ENCODE measurements at places on chromosomes 5 and 9.

GRCh38 chr5:145362266-145362665 lies 472.9 kb downstream of the PRELID2 start:
- no peak for DNase-seq

DNA sequence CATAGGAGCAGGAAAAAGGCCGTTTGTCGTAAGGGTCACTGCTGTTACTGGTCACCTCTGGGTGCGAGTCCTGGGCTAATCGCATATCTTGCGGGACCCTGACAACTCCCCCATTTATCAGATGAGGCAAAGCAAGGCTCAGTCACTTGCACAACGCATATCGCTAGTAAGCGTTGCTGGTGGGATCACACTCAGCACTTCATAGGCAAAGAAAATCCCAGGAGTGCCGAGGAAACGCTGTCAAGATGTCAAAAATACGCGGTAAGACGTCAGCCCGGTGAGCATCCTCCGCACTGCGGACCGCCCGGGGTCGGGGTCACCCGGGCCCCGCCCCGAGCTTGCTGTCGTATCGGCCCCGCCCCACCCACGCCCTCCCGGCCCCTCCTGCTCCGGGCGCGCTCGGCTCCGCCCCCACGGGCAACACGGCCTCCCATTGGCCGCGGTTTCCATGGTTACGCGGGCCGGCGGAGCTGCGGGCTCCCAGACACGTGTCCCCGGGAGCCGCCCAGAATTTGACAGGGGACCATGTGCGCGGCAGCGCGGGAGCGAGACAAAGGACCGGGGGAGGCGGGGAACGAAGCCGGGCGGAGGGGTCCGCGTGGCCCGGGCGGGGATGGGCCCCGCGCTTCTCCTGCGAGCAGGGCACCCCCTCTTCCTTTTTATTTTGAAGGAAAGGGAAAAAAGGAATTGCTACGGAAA lies 80.2 kb upstream of the IER5L start:
- DNase-seq, result peak; percentile 71

DNA sequence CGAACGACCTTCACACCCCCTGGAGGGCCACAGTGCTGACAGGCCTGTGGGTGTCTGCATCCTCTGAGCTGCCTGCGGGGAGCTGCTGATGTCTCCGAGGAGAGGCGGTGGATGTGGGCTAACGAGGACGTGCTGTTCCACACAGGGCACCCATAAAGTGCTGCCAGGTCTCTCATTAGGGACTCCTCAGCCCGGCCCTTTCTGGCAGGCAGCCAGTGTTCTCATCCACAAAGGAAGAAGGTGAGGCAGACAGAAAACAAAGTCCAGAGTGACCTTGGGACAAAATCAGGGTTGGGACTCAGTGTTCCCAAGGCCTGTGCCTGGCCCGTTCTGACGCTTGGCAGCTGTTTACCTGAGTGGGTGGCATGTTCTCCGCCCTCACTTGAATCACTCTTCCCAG lies 29.3 kb downstream of the CARTPT start:
- no peak for DNase-seq

DNA sequence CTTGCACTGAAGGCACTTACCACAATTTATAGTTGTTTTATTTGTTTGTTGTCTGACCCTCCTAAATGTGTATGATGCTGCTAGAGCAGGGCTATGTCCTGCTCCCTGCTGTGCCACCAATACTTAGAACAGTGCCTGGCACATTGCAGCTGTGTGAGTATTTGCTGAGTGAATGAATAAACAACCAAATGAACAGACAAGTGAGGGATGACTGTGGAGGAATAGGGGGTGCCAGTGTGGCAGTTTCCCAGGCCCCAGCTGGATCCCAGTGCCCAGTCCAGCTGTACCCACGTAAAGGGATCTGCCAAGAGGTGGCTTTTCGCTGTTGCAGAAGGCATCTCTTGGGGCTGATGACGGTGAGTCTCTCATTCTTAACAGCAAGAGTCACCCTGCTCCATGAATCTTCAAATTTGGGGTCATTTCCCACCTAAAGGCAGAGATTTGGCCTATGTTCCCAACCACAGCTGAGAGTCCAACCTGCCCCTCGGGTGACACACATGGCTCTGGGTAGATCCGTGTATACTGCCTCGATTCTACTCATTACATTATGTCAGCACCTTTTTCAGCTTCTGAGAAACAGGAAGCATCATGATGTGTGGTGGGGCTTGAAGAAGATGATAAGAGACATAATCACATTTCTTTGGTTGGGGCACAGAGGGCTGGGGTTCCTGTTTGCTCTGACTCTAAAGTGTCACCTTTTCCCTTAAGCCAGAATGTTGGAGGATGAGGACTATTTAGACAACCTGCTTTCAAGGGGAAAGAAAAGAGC lies 14.3 kb downstream of the IL5 start:
- DNase-seq, result no peak

GRCh38 chr9:22136461-22137096 lies 127.5 kb upstream of the CDKN2B start:
- no peak for DNase-seq

GRCh38 chr5:58794875-58795274 lies 212.0 kb downstream of the RAB3C start:
- no peak for DNase-seq

GRCh38 chr9:124456341-124457078 lies 6.3 kb downstream of the ADGRD2 start:
- DNase-seq, result no peak

GRCh38 chr9:136787690-136788400 lies 3.3 kb upstream of the TMEM141 start:
- no peak for DNase-seq

DNA sequence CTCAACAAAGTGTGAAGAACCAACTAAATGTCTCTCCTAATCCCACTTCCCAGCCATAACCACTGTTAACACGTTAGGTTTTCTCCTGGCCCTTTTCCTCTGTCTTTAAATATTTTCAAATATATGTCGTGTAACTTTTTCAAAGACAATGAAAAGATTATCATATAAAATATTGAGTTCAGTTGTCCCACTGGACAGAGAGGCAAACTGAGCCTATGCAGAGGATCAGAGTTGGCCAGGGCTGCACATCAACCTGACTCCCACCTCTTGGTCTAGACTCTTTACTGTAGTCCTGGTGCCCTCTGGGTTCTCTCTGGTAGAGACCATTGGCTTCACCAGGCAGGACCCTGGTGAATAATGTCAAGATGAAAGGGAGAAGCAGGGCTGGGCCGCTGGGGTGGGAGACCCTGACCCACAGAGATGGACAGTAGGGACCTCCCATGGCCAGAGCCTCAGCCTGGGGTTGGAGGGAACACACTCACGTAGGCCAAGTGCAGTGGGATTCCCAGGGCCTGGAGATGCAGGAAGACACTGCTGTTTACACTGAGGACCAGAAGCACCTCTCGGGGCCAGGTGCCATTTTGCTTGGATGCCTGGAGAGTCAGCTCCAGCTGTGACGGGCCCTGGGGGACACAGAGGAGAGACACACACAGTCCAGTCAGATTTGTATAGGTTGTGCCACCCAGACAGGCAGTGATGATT lies 25.1 kb downstream of the ENG start:
- DNase-seq, result no peak

- no peak for DNase-seq
These were observed 134.9 kb upstream of the CHD1 start for GRCh38 chr5:99063737-99064136.

- no peak for DNase-seq
These were observed 40.4 kb downstream of the CTNNA1 start for GRCh38 chr5:138793575-138793974.

DNA sequence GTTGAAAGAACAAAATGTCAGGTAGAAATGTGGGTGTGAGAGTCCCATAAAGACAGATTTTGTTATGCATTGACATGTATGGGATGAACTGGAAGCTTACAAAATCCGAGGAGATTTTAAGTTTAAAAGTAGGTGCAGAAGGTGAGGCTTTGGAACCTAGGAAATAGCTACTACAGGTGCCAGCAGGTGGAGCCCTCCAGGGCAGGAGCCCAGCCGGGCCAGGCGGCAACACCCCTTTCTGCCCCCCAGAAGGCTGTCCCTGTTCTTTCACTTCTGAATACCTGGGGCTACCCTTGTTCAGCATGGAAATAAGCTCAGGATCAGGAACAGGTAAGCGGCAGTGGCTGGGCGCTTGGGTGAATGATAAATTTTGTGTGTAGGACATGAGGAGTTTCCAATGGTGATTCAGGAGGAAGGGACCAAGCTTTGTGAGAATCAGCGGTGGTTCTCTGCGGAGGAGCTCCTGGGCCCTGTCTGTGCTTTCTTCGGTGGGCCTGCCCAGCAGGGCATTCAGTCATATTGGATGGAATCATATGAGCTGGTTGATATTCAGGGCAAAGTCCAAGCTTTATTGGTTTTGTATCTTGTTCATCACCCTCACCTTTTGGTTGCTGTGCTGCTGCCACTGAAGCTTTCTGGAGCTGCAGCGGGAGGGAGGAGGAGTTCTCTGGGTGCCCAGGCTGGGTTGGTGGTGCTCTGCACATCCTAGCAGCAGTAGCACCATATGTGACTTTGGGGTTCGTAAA lies 12.3 kb downstream of the PCBD2 start:
- DNase-seq, result no peak

- no peak for DNase-seq
These were observed 199.6 kb downstream of the SYK start for GRCh38 chr9:91001146-91001611.

DNA sequence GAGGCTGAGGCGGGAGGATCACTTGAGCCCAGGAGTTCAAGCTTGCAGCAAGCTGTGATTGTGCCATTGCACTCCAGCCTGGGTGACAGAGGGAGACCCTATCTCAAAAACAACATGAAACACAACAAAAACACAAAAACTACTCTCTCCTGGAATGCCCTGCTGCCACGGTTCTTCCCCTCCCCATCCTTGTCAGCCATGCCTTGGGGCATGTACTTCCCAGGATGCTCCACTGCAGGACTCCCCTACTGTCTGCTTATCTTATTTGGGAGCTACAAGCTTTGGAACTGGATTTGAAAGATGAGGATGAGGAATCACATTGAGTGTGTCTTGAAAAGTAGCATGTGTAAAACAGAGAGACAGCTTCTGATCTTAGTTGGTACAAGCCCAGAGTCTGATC lies 40.1 kb upstream of the KIAA1958 start:
- DNase-seq, result no peak

- no peak for DNase-seq
These were observed 21.7 kb upstream of the SPINK7 start for GRCh38 chr5:148290271-148291195.

DNA sequence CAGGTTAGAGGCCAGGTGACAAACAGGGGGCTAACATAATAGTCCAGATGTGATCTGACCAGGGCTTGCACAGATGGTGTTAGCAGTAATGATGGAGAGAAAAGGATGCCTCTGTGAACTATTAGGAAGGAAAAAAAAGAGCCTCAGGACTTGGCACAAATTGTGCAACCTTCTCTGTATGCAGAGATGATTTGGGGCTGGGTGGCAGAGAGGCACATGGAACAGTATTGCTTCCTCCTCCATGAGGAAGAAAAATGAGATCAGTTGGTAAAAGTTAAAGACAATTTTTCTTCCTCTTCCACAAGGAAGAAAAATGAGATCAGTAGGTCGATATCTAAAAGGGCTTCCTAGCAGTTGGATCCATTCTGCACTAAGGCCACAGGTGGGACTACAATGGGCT lies 13.9 kb upstream of the ANXA6 start:
- no peak for DNase-seq

GRCh38 chr9:132823370-132824145 lies 54.5 kb downstream of the AK8 start:
- no peak for DNase-seq

GRCh38 chr5:50365426-50366251 lies 75.4 kb downstream of the EMB start:
- no peak for DNase-seq

- peak; percentile 16 for DNase-seq
These were observed 192.9 kb downstream of the CRB2 start for GRCh38 chr9:123548741-123549545.

- DNase-seq, result no peak
These were observed 39.3 kb upstream of the F2RL2 start for GRCh38 chr5:76662521-76662920.

DNA sequence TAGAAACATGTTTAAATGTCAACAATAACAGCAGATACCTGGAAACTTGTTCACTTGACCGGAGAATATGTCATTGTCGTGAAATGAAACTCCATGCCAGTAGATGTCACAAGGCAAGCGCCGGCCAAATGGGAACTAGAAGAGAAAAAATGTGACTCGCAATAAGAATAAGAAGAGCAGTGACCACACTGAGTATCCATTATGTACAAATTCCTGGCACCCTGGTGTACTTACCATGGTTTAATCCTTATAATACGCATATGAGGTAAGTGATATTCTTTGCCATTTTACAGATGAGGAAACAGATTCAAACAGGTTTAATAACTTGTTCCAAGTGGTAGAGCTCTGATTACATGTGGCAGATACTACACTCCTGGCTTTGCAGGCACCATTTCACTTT lies 53.9 kb downstream of the TTLL11 start:
- no peak for DNase-seq

GRCh38 chr5:36414869-36415282 lies 113.2 kb upstream of the RANBP3L start:
- DNase-seq, result no peak

Measured in stimulated activated CD4-positive, alpha-beta T cell treated with anti-CD3 and anti-CD28 coated beads, Interleukin-1b, Interleukin-23, amount 100 ng/mL, for 1 hour (primary cell).